Stimulated activated effector memory CD8-positive, alpha-beta T cell treated with anti-CD3 and anti-CD28 coated beads, Interleukin-12 subunit alpha, Interleukin-12 subunit beta, amount 100 ng/mL, for 72 hours (primary cell): ENCODE measurements at places on chromosomes 1 and 21.

- DNase-seq, result no peak
Measured at GRCh38 chr1:110749960-110750359, 75.2 kb upstream of the KCNA3 start.

GRCh38 chr1:246318622-246319021, 188.5 kb downstream of the SMYD3 start:
- DNase-seq, result no peak

DNA sequence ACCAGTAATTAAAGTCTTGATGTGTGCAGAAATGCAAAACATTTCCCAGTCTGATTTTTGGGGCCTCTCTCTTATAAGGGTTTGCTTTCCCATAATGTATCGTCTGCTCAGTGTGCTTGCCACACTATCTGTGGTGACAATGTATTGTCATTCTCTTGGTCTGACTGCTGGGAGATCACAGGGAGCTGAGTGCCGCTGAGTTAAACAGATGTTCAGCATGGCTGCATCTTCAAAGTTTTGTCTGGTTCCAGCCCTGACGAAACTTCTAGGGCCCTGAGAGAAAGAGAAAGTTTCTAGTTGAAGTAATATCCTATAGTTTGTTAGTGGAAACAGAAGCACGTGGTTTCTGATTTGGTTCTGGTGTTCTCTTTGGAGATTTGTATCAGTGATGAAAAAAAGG, 42.6 kb downstream of the DNM3 start:
- DNase-seq, result no peak

DNA sequence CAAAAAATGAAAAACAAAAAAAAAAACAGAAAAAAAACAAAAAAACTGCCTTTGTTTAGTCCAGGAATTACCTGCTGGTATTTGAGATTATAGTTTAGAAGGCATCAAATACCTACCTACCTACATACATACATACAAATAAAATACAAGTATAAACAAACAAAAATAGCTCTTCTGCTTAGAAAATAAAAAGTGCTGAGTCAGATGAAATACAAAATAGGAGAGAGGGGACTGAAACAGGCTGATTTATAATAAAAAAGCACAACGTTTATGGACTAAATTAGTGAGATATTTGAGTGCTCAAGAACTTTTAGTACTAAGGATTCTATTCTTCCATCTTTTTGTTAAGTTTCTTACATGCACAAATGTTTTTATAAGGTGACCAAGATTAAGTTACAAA, 980.8 kb downstream of the PLA2G4A start:
- no peak for DNase-seq

GRCh38 chr1:145991735-145992412, 4.5 kb downstream of the TXNIP start:
- DNase-seq, result no peak

GRCh38 chr1:163706915-163707314, 385.2 kb downstream of the NUF2 start:
- DNase-seq, result no peak

- no peak for DNase-seq
Measured at GRCh38 chr1:34167389-34167788, 2.4 kb upstream of the CSMD2 start.

GRCh38 chr1:57839067-57839466, 415.2 kb upstream of the DAB1 start:
- DNase-seq, result no peak

DNA sequence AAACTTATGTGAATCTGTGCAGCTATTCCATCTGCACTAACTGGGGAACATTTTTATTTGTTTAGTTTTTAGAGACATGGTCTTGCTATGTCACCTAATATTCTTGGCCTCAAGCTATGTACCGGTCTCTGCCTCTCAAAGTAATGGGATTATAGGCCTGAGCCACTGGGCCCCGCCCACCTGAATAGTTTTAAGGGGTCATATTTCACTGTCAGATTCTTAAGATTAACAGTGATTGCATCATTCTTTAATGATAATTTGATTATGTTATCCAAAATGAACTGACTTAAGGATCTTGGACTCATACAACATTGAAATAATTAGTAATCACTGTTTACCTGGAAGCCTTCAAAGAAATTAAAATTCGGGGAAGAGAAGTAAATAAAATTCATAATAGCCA, 12.6 kb upstream of the KLF18 start:
- no peak for DNase-seq

DNA sequence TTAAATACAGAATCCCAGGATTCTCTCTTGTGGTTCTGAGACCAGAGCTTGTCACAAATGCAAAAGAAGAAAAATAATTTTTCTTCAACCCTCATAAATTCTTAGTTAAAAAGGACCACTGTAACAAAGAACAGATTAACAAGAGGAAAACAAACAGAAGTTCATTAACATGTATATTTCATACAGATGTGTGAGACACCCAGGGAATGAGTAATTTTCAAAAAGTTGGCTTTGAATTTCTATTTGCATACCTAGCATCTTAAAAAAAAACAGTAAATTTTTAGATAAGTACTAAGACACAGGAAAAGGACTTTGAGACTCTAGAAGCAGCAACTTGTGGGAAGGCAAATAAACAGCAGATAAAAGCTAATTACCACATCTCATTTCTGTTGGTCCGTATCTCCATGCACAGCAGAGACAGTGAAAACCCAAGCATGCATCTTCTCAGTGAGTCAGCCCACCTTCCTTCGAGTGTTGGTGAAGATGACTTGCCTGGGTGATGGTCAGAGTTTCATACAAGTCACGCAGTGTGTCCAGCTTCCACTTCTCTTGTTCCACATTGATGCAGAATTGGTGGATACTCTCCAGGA, 399.9 kb upstream of the ADAMTS5 start:
- no peak for DNase-seq

DNA sequence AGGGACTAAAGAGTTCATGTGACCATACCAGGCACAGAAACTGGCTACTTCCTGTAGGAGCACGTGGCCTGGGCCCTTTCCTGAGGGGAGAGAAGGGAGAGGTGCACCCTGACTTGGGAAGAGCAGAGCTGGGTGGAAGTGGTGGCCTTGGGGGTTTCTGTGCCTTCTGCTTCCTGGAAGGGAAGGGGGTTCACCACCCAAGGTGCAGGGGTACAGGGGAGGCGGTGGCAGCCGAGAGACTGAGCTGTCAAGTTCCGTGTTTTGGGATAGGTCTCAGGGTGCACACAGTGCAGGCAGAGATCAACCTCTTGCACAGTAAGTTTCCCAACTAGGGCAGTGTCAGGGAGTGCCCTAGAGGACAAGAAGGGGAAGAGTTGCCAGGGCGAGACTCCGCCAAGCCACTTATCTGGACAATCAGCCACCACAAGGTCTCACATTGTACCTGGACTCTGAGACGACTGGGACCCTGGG, 10.1 kb downstream of the HECTD3 start:
- no peak for DNase-seq

DNA sequence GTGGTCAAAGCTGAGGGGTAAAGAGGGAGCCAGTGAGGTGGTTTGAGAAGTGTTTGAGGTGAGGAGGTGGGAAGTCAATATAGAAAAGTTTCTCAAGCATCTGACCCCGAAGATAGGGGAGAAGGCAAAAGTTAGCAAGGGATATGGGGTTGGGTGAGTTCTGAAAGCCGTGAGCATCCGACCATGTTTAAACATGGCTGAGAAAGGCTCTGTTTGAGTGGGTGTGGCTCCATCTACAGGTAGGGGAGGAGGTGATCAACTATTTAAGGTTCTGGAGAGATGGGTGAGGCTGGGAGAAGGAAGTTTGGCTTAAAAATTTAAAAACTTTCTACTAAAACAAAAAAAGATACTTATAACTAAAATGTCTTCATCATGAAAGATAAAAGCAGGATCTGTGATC, 273.8 kb downstream of the KCNJ6 start:
- DNase-seq, result no peak

DNA sequence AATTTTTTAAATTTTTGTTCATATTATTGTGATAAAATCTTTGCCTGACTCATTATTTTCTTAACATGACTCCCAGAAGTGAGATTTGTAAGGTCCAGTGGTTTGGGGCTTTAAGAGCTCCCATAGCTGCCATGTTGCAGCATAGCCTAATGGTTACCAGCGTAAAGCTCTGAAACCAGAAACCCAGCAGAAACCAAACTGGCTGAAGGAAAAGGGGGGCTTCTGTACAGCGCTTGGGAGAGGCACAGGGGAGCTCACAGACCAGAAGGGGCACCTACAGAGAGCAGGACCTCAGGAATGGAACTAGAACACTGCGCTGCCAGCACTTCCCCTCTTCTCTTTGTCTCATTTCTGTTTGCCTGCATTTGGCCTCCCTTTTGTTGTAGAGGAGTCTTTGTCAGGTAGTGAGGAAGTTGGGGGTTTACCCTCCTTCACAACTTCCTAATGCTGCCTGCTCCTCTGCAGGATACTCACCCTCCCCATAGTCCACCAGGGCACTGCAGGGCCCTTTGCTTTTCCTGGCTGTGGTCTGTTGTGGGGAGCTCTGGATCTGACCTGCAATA, 2.6 kb upstream of the PYCR2 start:
- no peak for DNase-seq

- no peak for DNase-seq
Measured at GRCh38 chr1:101154547-101154946, 82.3 kb upstream of the S1PR1 start.

- no peak for DNase-seq
Measured at GRCh38 chr1:167797015-167797414, 75.2 kb downstream of the MPZL1 start.

- DNase-seq, result no peak
Measured at GRCh38 chr1:167373398-167373797, 144.9 kb downstream of the CD247 start.

DNA sequence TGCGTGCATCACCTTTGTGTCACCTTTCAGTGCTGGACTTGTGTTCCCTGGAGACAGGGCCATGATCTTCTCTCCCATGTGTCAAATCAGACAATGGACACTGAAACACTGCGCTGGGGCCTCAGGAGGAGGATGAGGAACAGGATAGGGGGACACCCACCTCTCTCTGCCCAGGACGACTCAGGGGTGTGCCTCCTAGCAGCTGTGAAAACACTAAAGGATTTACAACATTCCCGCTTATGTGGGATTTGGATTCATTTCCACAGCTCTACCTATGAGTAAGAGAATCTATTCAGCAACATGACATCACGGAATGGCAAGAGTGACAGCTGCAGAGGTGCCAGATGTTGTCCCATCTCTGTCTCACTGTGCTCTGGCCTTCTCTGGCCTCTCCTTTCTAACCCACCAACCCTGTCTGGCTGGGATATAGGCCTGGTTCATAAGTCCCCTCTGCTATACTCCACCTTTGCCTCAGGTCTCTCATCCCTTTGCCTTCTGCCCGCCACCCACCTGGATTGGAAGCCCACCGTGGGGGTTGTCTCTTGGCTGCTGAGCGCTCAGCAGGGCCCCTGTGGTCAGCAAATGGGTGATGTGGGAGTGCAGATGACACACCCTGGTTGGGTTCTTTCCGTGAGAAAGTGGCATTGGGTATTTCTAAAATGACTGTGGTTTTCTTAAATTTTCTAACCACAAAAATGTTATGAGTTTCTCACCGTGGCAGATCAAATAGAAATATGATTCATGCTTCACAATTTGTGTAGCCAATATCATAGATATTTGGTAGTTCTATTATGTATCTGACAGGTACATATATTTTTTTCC, 47.1 kb upstream of the TLR5 start:
- DNase-seq, result peak; percentile 78

- DNase-seq, result no peak
Measured at GRCh38 chr1:43267291-43267805, 2.4 kb upstream of the TMEM125 start.

DNA sequence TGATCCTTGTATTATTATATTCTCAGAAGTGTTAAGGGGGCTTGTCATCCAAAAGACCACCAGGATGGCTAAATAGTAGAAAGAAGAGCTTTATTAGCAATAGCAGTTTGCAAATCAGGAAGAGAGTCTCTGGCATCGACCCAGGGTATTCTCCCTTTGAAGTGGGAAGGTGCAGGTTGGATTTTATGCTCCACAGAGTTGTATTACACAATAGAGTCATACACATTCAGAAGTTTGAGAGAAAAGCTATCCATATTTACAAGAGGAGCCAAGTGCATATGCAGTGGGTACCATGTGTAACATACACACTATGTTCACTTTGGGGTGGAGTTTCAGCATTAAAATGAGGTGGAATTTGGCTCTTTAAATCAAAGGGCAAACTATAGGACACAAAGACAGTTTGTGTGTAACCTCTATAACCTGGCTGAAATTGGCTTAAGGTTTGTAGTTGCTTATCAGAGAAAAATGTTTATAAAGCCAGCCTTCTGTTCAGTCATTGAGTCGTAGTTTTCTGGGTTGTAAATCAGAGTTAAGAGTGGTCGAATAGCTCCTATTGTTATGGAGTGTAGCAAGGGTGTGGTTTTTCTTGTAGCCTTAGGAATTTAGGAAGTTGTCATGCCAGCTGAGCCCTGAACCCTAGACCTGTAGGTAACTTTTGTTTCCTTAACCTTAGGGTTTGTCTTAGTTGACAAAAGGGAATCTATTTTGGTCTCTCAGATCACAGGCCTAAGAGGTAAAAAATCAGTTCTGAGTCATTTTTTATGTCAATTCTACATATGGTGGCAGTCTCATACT, 125.3 kb downstream of the DNM3 start:
- no peak for DNase-seq

GRCh38 chr1:59446257-59446901, 149.5 kb downstream of the FGGY start:
- no peak for DNase-seq

- no peak for DNase-seq
Measured at GRCh38 chr1:117541003-117541402, 64.8 kb upstream of the TENT5C start.

GRCh38 chr1:67960766-67961165, 89.7 kb downstream of the DIRAS3 start:
- DNase-seq, result no peak

DNA sequence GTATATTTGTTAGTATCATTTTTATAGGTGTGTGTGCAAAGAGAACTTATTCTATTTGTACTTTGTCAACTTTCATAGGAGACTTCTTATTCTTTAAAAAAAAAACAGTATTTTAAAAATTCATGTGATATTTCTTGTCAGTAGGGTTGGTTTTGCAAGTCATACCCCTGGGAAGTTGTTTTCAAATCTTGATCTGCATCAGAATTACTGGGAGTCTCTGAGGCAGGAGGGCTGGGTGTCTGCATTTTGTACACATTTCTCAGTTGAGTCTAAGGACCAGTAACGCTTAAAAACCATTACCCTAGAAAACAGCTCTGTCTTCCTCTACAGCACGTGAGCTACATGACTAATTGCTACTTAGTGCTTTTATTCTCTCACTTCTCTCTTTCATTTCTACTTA, 76.0 kb upstream of the CTTNBP2NL start:
- DNase-seq, result no peak

GRCh38 chr1:2299131-2299627, 71.1 kb downstream of the SKI start:
- DNase-seq, result no peak

DNA sequence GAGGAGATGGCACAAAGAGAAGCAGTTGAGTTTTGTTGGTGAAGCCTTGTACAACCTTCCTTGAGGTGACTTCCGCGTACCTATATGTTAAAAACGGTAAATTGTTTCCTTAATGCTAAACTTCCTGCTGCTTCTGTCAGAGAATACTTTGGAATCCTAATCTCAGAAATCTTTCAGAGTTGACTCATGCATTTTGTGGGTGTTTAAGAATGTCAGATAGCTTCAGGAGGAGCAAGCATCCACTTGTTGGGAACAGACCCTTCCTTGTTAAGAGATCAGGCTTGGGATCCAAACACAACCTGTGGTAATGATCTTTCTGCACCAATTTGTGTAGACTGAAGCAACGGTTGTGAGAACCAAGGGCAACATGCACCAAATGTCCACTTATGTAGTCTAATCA, 29.5 kb downstream of the AK4 start:
- no peak for DNase-seq

- no peak for DNase-seq
Measured at GRCh38 chr1:21955058-21955457, 17.9 kb upstream of the HSPG2 start.
